Stimulated activated CD4-positive, alpha-beta T cell treated with anti-CD3 and anti-CD28 coated beads, TNF-alpha, amount 100 ng/mL, for 1 hour (primary cell): ENCODE measurements at places on chromosomes 13 and 19.
A peak's percentile ranks its signal among the peaks of the same experiment; 100 is the strongest.

- DNase-seq = no peak
Measured at GRCh38 chr13:111382411-111382810, 62.0 kb downstream of the TEX29 start.

GRCh38 chr19:16525751-16526481, 16.3 kb downstream of the CHERP start:
- no peak for DNase-seq

GRCh38 chr13:114068656-114069318, 63.6 kb downstream of the RASA3 start:
- DNase-seq = no peak

GRCh38 chr13:109985871-109986450, 199.6 kb upstream of the IRS2 start:
- no peak for DNase-seq

DNA sequence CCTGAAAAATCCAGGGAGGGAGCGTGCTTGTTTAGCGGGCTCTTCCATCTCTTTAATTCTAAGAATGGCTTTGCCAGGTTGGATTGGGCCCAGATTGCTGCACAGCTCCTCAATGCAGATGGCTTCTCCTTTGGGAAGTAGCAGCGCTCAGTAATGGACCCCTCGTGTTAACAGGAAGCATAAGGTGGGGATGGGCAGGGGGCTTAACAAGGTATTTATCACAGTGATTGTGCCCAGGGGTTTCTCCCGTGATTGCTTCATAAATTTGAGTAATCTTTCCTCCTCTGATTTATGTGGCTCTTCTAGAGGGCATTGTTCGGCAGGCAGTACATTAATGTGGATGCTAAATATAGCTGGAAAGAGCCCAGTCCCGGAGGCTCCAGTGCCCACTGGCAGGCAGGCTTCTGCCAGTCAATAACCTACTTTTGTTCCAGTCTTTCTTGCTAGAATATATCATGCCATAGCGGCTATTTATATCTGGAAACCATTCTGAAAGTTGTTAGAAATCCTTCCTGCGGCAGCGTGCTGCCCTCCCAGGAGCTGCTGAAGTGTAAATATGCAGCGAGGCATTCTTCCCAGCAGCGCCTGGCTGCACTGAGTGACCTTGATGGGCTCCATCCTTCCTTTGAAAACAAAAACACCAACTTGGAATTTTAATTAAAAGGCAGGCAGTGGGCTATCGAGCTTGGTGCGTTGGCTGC, 65.0 kb downstream of the FGF9 start:
- DNase-seq = no peak

DNA sequence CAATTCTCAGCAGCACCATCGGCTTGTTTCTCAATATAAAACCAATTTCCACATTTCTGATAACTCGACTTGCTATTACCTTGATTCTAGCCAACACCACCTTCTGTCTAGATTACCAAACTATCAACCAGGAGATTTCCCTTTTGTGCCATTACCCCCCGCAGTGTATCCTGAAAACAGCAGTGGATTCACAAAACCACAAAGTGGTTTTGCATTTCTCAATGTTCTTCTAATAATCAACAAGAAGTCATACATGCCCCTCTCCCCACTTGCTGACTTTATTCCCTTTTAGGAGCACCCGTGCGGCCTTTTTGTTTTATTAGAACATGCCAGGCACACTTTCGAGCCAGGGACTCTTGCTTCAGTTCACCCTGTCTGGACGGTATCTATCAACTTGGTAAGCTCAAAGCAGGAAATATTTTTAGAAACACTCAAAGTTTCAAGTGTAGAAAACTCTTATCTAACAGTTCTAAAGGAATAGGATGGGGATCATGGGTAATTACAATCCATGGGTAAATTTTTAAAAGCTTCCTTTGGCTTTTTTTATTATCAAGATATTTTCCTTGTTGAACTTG, 967.4 kb downstream of the EFNB2 start:
- DNase-seq = no peak

GRCh38 chr19:46218160-46218559, 11.4 kb upstream of the IGFL1 start:
- no peak for DNase-seq

- DNase-seq = no peak
Measured at GRCh38 chr13:31042481-31043165, 110.2 kb downstream of the TEX26 start.

DNA sequence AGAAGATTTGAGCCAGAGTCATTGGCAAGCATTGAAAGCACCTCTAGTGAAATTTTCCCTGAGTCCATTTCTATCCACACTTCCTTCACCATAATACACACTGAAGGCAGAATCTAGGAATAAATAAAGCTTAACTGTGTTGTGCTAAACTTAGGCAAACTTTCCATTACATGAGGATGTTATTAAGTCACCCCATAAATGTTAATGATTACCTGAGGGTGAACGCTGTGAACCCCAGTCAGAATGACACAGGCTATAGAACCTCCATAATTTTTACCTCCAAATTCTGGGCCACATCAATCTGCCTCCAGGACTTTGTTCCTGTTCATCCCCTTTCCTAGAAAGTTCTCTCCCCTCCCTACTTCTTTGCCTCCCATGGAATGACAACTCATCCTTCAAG, 71.0 kb downstream of the RAP2A start:
- no peak for DNase-seq

- DNase-seq = no peak
Measured at GRCh38 chr19:49167857-49168409, 10.3 kb downstream of the TRPM4 start.

- no peak for DNase-seq
Measured at GRCh38 chr13:106498158-106498557, 37.3 kb downstream of the EFNB2 start.

DNA sequence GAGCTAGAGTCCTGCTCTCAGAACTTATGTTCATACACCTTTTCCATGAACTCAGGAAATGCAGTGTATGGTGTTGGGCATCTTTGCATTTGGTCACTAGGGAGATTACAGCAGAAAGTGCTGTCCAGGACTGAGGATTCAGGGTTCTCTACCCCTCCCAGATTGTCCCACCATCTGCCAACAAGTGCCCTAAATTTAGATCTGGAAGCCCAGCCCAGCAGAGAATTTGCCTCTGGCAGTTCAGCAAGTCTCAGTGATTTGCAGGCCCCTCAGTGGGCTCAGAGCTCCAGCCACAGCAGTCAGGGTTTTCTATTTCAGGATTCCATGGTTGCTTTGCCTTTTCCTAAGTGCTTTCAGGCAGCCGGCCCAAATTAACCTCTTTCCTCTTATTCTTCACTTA, 23.4 kb downstream of the CNFN start:
- DNase-seq = no peak

DNA sequence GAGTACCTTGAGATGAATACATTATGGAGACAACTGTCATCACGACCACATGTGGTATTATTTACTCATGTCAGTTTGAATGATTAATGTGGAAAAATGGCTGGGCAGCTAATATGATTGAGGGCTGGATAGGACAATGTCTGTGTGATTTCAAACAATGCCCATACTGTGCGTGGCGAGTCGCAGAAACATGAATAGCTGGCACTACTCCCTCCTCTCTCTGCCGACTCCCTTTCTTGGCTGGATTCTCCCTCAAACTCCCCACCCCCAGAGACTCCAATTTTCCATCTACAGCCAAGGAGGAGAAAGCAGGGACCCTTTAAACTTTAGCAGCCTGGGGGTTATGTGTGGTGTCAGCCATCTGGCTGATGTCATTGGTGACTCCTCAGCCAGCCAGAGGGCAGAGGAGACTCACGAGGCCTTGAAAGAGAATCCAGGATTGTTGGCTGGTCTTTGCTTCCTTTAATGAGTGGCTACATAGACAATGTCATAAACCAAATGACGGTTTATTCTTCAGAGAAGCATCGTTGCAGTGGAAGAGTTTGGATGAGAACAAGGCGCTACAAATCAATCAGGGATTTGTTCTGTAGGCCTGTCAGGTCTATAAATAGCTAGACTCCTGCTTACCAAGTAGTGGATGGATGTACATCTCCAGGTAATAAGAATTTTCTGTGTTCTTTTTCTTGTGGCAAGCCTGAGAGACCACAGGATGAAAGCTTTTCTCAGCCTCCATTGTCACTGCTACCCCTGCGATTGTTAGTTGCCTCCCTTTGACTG, 165.6 kb downstream of the DLEU7 start:
- DNase-seq = no peak

DNA sequence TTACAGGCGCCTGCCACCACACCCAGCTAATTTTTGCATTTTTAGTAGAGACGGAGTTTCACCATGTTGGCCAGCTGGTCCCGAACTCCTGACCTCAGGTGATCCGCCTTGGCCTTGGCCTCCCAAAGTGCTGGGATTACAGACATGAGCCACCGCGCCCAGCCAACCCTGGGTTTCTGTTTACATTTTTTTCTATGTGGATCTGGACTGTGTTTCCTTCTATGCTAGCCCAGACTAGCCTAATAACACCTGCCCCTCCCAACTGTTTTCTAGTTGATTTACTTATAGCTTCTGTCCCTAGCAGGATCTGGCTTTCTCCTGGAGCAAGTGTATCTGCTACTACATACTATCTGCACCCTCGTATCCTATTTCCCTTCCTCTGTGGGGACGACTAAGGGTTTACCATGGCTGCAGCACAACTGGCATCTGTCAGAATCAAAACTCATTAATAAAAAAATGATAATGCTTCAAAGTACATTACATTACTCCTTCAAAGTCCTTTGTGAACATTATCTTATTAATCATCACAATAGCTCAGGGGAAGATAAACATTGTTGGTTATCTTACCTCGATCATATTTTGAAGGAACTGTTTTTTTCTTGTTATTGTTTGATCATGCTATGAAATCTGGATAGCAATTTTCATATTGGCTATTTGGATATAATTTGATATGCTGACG, 228.3 kb downstream of the KLF5 start:
- no peak for DNase-seq

- no peak for DNase-seq
Measured at GRCh38 chr13:77918391-77919245, at the start of gene EDNRB. EDNRB (minus strand) TSS chr13:77918831; CDS start chr13:77918573, 258 bp downstream.

GRCh38 chr19:58346961-58347929, 6.0 kb downstream of the A1BG start:
- DNase-seq = peak; percentile 41

DNA sequence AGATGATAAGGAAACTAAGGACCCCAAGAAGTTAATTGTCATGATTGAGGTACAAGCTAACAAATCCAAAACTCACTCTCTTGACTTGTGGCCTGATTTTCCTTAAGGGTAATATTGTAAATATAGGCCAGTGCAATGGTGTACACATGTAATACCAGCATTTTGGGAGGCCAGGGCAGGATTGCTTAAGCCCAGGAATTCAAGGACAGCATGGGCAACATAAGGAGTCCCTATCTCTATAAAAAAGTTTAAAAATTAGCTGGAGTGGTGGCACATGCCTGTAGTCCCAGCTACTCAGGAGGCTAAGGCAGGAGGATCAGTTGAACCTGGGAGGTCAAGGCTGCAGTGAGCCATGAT, 28.7 kb upstream of the GARRE1 start:
- DNase-seq = no peak

GRCh38 chr19:18606281-18607225, at the start of gene CRLF1:
CRLF1 (minus strand) TSS chr19:18606799; CDS start chr19:18606656, 143 bp downstream.
- no peak for DNase-seq

- no peak for DNase-seq
Measured at GRCh38 chr19:46426506-46427162, 2.1 kb downstream of the PNMA8C start.

- no peak for DNase-seq
Measured at GRCh38 chr13:110653851-110654250, 38.5 kb downstream of the NAXD start.

DNA sequence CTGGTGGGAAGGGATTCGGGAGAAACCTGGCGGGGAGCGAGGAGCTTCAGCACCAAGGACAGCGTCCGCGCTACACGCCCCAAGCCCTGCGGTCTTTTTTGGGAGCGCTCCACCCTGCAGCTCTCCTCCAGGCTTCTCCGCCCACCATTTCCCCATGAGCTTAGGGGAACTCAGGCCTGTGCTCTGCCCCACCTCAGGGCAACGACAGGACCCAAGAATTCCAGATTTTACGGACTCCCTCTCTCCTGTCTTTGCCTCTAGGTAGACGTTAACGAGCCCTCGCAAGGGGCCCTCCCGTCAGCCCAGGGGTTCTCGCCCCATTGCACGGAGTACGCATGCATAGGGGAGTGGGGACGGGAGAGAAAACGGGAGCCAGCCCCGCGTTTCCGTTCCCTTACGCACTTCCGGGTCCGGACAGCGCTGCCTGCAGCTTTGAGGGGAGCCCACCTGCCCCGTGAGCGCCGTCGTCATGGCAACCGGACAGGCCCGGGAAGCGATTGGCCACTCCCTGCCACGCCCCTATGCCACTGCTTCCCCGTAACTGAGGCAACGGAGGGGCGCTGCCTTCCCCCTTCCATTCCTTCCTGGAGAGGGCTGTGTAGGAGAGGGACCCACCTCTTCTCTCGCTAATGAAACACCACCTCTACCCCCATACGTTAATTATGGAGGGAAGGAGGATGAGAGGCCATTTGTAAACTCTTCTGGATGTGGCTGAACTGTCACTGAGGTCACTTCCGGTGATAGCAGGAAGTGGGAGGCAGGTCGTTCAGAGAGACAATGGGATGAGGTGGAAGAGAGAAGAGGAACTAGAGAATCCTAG, 20.8 kb downstream of the NOVA2 start:
- no peak for DNase-seq

DNA sequence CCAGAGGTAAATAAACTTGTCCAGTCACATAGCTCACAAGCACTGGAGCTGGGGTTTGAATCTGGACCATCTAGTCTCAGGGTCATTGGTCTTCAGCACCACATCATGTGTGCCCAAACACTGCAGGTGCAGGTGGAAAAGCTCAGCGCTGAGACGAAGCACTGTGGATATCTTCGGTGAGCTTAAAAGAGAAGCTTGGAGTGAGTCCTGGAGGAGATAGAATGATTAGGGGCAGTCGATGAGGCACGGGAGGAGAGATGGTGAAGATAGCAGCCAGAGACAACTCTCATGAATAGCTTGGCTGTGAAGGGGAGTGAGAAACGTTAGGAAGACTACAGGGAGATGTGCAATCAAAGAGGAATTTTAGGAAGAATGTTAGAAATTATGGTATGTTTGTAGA, 389.3 kb downstream of the FGF9 start:
- no peak for DNase-seq

GRCh38 chr13:90793261-90793820, 554.1 kb upstream of the MIR17HG start:
- no peak for DNase-seq

GRCh38 chr19:45975306-45976070, 1.8 kb upstream of the NOVA2 start:
- DNase-seq = no peak

DNA sequence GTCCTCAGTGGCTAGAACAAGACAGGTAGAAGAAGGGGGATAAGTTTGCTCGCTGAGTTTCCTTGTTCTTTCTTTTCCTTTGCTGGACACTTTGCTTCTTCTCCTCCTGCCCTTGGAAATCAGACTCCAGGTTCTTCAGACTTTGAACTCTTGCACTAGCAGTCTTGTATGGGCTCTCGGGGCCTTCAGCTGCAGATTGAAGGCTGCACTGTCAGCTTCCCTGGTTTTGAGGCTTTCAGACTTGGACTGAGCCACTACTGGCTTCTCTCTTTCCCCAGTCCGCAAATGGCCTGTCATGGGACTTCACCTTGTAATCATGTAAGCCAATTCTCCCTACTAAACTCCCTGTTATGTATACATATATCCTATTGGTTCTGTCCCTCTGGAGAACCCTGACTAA, 379.8 kb downstream of the NDFIP2 start:
- no peak for DNase-seq
